Renal cortical epithelial cell (primary cell): ENCODE measurements at places on chromosomes 4 and X.

DNA sequence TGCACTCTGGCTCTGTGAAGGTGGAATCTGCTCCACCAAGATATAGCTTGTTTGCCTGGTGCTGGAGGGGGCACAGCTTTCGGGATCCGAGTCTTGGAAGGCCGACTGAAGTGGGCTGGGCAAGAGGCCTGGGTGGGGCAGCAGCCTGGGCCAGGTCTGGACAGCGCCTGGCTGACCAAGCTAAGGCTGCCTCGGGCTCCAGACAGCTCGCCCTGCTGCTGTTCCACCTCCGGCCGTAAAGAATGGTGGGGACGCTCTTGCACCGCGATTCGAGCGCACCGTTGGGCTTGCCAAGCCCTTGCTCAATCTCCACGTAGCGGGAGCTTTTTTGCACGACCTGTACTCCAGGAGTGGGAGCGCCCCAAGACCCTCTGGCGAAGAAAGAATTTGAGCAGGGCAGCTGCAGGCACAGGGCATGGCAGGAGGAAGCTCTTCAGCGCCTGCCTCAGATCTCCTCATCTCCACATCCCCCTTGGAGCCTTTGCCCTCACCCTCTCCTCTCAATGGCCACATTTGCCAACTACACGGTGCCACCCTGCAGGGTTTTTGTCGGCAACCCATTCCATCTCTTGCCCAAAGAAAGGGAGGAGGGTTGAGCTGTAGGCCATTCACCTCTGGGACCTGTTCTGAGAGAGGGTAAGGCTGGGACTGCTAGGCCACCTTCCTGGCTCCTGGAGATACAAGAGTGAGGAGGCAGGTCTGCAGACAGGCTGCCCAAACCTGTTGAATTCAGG, 18.9 kb downstream of the CNGA2 start:
- peak; percentile 8 for DNase-seq

DNA sequence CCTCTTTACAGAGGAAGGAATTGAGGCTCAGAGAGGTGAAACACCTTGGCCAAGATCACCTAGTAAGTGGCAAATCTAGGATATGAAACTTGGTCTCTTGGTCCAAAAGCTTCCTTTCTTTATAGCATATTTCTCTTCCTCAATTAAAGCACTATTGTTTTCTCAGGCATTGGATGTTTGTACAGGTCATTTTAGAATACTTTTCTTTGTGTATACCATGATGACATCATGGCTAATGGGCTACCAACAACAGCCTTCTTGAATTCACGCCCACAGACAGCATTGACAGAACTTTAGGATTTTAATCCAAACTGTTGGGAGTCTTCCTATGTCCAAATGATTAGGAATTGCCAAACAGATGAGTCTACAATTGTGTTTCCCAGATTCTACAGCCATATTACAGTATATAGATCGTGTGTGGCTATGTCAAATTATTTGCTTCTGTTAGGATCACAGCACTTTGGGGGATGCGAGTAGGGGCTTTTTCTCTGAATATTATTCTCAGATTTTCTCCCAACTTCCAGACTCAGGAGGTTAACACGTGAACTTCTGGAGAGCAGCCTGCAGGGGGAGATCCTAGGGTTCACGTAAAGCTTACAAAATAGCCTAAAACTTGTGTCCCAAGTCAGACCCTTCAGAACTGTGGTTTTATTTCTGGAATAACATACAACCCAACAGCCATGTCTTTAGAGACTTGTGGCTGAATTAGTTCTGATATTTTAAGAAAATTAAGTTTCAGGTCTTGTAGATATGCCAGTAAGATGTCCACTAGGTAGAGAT, 191.8 kb downstream of the SHROOM3 start:
- DNase-seq: no peak

DNA sequence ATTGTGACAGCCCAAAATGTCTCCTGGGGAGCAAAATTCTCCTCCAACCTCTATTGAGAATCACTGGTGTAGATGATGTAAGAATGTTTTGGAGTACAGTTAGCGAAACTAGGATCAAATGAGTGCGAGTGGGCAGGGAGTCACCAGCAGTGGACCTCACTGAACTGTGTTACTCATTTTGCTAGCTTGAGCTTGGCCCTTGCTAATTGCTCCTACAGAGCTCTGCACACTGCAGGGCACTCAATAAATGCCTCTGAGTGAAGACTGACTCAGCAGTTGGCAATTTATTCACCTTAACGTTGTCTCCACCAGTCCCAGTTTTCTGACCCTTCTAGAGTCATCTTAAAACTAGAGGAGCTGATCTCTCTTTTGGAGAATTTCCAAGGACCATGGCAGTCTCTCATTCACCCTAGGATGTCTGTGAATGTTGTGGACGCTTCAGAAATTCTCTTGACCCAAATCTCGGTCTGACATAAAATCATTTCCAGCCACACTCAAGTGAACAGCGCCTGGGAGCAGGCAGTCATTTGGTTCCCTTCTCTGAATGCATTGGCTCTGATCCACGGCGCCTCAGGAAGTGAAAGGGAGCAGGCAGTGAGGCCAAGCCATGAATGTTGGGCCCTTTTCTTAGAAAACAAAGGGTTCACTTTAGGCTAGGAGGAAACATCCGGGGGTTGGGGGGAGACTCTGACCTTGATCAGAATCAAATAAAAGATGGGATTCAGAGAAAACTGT, 148.1 kb downstream of the NWD2 start:
- DNase-seq: peak; percentile 89

DNA sequence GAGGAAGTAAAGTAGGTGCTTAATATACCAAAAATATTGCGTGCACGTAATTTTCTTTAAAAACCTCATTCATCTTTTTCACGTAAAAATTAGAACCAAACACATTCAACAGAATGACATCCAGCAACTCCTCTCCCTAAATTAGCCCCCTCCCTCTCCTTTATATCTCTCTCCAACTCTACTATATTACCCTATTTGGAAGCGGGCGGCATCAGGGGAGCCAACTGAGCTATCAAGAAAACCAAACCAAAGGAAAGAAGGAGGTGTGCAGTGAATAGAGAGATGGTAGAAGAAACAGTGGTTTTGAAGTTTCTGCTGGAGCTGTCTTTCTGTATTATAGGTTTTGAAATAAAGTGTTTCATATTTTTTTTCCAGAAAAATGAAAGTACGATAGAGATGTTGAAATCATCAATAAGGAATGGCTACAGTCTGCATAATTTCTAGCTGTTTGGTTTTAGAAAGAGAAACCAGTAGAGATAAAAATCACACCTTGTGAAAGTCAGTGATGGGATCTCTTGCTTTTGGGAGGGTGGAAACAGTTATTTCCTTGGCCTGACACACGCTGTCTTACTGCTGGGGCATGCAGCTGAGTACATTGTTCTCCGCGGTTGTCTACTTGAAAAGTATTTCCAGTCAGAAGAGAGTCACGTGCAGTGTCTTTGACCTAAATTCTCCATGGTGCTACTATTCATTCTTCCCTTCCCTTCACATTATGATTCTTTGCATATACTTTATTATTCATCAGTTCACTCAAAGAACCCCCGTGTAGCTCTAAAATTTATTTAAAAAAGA, 94.1 kb upstream of the WDR17 start:
- DNase-seq: peak; percentile 2

- DNase-seq: no peak
These were observed 70.8 kb upstream of the HHIP start for GRCh38 chr4:144575181-144575580.

DNA sequence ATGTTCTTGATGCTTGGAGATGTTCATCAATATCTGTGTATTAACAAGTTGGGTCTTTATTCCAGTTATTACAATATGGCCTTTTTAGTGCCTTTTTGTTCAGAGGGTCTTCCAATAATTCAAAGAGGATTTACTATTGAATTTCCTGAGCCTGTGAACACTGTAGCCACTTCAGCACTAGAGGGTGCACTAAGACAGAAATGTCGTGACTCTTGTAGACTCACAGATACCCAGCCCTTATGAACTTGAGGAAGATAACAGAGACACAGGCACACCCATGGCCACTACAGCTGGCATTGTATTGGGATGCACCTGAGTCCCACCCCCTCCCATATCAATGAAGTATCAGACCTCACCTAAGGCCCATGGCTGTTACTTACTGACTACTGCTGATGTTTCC, 54.4 kb upstream of the ACTRT1 start:
- DNase-seq: peak; percentile 7

- DNase-seq: peak; percentile 78
These were observed 34.5 kb downstream of the STBD1 start for GRCh38 chr4:76341063-76341462.

DNA sequence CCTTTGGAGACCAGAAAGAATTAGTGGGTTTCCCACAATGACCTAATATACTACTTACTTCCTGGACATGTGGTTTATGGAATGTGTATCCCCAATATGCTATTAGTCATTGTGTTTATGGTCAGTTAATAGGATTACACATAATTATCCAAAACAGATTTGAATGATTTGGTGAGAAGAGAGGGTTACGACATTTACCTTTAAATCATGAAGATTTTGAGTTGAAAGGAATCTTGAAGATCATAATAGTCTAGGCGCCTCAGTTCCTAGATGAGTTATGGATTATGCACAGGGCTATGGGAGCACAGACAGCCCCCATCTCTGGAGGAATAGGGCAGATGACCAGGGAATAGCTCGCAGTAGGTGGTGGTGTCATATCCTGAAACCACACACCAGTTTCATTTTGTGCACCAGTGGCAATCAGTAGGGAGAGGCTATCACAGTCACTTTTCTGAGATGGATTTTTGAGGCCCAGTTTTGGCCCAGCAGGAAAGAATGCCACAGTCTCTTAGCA, 61.3 kb downstream of the SEPTIN11 start:
- DNase-seq: peak; percentile 85
